ENCODE measurements at places on chromosomes 2 and 18.

GRCh38 chr2:150355440-150355839, 132.0 kb downstream of the RND3 start:
- DNase-seq: no peak

DNA sequence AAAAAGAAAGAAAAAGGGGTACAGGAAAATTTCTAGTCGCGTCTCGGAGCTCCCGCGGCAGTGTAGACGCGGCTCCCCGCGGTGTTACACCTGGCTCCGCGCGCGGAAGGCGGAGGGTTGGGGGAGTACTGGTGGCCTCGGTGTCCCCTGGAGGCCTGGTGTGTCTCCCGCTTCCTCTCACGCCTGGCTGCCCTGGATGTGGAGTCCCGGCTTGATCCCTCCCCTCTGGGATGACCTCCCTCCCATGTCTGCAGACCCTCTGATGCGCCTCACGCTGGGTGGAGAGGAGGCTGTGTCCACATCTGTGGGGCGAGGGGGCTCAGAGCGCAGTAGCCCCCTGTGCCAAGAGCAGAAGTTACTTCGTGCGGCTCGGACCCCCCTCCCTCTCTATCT, 1.2 kb downstream of the KIF5C start:
- no peak for DNase-seq

DNA sequence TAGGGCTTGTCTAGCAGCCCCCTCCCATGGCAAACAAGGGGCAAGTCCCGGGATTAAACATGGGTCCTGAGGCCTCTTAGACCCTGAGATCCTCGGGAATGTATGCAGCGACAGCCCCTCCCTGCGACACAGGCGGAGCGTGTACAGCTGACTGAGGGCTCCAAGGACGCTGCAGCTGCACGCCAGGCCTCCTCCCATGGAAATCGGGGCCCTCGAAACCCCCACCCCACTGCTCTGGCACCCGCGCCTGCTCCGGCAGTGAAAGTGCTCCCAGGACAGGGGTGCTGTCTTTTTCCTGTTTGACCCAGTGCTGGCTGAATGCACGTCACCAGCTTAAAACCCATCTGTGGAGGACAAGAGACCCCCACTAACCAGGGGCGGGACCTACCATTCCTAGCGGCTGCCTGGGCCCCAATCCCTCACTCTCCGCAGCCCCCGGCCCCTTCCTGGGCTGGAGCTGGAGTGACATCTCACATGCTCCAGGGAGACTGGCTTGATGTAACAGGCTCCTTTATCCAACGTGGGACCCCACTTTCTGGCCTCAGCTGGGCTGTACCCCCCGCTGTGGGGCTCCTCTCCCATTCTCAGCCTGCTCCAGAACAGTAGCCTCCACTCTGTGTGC, 247.7 kb downstream of the TWIST2 start:
- no peak for DNase-seq

GRCh38 chr2:95389245-95390119, 13.0 kb upstream of the FAHD2A start:
- DNase-seq: peak; percentile 88

- no peak for DNase-seq
Measured at GRCh38 chr18:59810735-59811520, 88.9 kb upstream of the PMAIP1 start.

DNA sequence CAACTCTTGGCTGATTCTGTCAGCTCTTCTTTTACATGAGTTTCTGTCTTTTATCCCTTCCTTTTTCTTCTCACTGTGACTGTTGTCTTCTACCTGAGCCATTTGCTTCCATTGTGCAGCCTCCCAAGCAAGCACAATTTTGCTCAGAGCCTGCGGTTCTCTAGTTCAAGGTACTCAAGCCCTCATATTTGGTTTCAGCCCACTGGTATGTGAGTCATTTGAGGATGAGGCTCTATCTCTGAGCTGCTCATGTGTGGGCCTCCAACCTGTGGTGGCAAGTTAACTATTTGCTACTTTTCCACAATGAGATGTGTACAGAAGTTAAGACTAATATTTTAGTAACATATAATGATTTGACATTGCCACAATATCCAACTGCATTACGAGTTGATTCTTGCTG, 183.0 kb downstream of the PHLPP1 start:
- DNase-seq: no peak
